Muscle of leg (tissue), 16 donors: ENCODE measurements at places on chromosomes 2 and 18. TPM values are rescaled to one million over a fixed set of nuclear protein-coding genes. Genes with fewer than 3 reads are reported as not detected.

- no peaks in the 10 kb centered on the region for H3K36me3 ChIP-seq
- no peak for DNase-seq
- H3K27me3 ChIP-seq: no peaks in the 10 kb centered on the region
- no peaks in the 10 kb centered on the region for H3K4me1 ChIP-seq
- no peak overlapping the region for H3K4me3 ChIP-seq
Observed at GRCh38 chr18:56258178-56258577, 380.2 kb downstream of the TXNL1 start.

DNA sequence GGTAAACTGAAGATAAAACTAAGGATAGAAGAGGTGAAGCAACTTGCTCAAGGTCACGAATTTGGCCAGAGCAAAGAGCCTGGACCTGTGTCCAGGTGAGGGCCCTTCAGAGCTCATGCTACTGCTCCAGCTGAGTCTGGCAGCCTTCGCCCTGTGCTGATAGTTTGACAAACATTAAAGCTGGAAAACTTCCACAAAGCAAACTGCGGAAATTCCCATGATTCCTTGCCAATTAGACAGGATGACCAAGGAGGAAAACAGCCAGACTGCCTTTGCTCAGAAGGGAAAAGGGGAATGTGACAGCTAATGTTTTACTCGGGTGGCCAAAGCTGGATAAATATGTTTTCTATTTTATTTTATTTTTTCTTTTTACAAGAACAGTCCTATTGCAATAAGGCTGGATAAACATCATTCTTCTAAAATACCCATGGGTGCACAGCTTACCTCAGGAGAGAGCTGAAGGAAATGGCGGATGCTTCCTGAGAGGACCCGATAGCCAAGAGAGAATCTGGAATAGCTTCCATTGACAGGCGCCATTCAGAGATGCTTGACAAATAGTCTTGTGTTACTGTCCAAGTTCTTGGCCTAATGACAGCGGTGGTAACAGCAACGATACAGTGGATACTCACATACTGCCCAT lies 5.3 kb upstream of the CTAGE1 start:
- DNase-seq: peak; percentile 37
- no peak overlapping the region for H3K27ac ChIP-seq
- H3K4me1 ChIP-seq: peaks cover 2% of the 10 kb centered on the region
- no peaks in the 10 kb centered on the region for H3K27me3 ChIP-seq
- no peak overlapping the region for H3K4me3 ChIP-seq

KRTCAP3 gene
- 0.53 TPM for total RNA-seq

GRCh38 chr18:35852786-35853185 lies 119.7 kb upstream of the RMP24 start:
- no peaks in the 10 kb centered on the region for H3K27me3 ChIP-seq
- no peaks in the 10 kb centered on the region for H3K4me1 ChIP-seq
- no peak for DNase-seq
- no peak overlapping the region for H3K4me3 ChIP-seq
- H3K27ac ChIP-seq: no peak overlapping the region

TRIB2 gene
- 36.1 TPM for total RNA-seq

ANO7 gene
- 0.35 TPM for total RNA-seq

DNA sequence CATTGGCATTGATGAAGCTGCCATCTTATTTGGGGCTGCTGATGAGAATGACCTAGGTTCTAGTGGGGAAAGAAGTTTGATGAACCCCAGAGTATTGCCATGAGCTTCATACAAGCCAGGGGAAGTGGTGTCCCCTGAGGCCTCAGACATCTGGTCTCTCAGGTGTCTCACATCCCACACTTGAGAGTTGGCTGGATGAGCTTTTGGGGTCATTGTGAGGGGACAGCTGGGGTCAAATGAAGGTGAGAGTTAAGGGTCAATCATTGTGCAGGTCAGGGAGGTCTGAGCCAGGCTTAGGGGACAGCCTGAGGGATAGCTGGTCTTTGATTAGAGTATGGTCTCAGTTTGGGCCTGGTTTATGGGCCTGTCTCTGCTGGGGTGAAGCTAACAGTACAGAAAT lies 336.5 kb downstream of the CYP26B1 start:
- no peak overlapping the region for H3K4me3 ChIP-seq
- no peaks in the 10 kb centered on the region for H3K27me3 ChIP-seq

CTAGE1 gene
- not detected for total RNA-seq

RAD51AP2 gene
- total RNA-seq: under 0.01 TPM

DNA sequence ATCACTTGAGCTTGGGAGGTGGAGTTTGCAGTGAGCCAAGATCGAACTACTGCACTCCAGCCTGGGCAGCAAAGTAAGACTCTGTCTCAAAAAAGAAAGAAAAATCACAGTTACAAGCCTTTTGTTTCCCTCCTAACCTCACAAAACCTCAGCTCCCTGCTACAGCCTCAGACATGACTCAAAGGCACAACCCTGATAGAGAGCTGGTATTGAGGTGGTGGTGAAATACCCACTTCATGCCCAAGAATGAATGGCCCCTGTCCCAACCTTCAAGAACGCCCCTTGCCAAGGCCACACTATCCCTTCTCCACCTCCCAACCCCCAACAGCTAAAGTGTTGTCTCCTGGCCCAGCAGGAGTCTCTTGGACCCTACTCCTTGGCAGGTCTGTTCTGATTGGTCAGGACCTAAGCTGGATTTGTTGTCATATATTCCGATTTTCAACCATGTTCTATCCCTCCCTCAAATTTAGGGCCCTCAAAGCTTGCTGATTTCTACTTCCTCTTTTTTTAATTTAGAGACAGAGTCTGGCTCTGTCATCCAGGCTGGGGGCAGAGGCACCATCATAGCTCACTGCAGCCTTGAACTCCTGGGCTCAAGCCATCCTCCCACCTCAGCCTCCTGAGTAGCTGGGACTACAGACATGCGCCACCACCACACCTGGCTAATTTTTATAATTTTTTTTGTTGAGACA lies 61.9 kb upstream of the BZW1 start:
- no peak overlapping the region for H3K27ac ChIP-seq
- no peak for DNase-seq
- no peaks in the 10 kb centered on the region for H3K36me3 ChIP-seq
- H3K4me1 ChIP-seq: no peaks in the 10 kb centered on the region
- no peak overlapping the region for H3K4me3 ChIP-seq
- no peaks in the 10 kb centered on the region for H3K27me3 ChIP-seq

GRCh38 chr2:24220554-24221291 lies 45.9 kb downstream of the FAM228A start:
- peaks cover 27% of the 10 kb centered on the region for H3K36me3 ChIP-seq
- no peaks in the 10 kb centered on the region for H3K27me3 ChIP-seq
- no peak overlapping the region for H3K4me3 ChIP-seq
- no peak overlapping the region for H3K27ac ChIP-seq

GRCh38 chr2:44560941-44561340 lies 199.2 kb downstream of the CAMKMT start:
- H3K27ac ChIP-seq: no peak overlapping the region
- H3K4me3 ChIP-seq: no peak overlapping the region

- H3K4me1 ChIP-seq: no peaks in the 10 kb centered on the region
- no peaks in the 10 kb centered on the region for H3K27me3 ChIP-seq
- no peak for DNase-seq
Observed at GRCh38 chr2:171835386-171835785, 58.7 kb downstream of the SLC25A12 start.

GRCh38 chr2:179671043-179671981 lies 190.1 kb downstream of the ZNF385B start:
- H3K4me3 ChIP-seq: no peak overlapping the region
- no peak for DNase-seq
- no peaks in the 10 kb centered on the region for H3K27me3 ChIP-seq

DNA sequence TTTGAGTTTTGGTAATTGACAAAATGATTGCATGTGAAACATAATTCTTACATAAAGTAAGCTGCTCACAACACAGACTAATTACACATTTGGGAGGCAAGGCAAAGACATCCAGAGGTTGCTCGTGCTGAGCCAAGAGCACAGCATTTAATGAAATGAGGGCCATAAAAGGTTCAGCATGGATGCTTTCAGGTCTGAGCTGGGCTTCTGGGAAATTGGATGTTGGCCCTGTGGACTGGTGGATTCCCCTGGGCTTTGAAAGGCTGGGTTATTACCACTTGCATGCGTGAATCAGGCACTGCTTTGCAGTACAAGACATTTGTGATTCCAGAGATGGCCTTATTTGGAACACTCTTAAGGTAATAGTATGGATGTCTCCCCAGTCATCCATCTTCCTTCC lies 533.5 kb upstream of the NRP2 start:
- H3K36me3 ChIP-seq: no peaks in the 10 kb centered on the region
- no peaks in the 10 kb centered on the region for H3K4me1 ChIP-seq
- DNase-seq: peak; percentile 61
- H3K27me3 ChIP-seq: no peaks in the 10 kb centered on the region
- no peak overlapping the region for H3K27ac ChIP-seq

DNA sequence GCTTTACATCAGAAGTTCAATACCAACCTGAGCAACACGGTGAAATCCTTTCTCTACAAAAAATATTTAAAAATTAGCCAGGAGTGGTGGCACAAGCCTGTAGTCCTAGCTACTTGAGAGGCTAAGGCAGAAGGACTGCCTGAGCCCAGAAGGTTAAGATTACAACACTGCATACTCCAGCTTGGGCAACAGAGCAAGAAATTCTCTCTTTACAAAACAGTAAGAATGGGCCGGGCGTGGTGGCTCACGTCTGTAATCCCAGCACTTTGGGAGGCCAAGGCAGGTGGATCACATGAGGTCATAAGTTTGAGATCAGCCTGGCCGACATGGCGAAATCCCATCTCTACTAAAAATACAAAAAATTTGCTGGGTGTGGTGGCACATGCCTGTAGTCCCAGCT lies 113.2 kb downstream of the USP34 start:
- no peak overlapping the region for H3K4me3 ChIP-seq
- no peak overlapping the region for H3K27ac ChIP-seq

DNA sequence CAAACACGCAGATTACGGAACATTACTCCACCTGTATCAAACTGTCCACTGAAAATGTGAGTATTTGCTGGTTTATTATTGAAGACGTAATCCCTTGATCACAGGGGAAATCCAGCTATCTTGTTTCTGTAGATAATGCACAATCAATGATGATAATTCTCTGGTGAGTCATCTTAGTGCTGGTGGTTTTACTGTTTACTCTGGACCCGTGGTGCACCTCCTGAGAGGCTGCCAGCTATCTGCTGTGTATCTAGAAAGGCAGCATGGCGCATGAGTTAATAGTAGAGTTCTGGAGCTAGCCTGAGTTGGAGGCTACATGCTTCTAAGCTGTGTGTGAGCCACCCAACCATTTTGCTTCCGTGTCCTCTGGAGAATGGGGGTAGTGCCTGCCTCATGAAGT lies 6.5 kb downstream of the NCAPH start:
- peaks cover 14% of the 10 kb centered on the region for H3K36me3 ChIP-seq
- H3K27me3 ChIP-seq: no peaks in the 10 kb centered on the region
- no peak overlapping the region for H3K27ac ChIP-seq
- no peak for DNase-seq

DNA sequence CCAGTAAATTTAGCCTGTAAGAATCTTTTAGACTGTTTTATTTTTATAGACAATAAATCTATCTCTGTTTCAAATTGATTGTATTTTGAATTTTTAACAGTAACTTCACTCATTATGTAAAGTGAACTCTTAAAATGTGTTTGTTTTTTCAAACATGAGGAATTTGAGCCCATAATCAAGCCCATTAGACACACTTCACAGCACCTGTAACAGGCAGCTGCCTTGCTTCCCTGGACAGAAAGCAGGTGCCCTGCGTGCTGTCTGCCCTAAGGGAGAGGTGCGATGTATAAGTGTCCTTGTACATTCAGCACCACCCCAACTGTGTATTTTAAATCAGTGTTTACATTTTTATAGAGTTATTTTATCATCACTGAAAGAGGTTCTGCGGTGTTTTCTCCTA lies 186.5 kb upstream of the TPO start:
- no peak overlapping the region for H3K27ac ChIP-seq
- H3K27me3 ChIP-seq: peaks cover 2% of the 10 kb centered on the region
- H3K36me3 ChIP-seq: no peaks in the 10 kb centered on the region
- no peak overlapping the region for H3K4me3 ChIP-seq
- DNase-seq: no peak
- H3K4me1 ChIP-seq: peaks cover 2% of the 10 kb centered on the region

ALPG gene
- not detected for total RNA-seq

DNA sequence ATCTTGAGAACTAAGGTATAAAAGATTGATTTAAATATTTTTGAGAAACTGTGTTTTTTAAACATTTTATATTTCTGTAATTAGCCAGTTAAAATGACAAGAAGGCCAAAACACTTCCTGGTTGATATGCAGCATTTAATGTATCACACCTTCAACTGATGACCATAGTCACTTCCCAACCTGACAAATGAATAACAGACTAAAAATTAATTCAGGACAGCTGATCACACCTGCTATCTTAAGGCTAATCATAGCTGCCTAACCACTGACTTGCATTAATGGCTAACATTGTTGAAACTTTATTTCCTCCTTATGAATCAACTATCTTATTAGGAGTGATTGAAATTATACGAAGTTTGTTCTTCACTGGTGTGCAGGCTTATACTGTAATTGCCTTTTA lies 125.8 kb upstream of the MSTN start:
- H3K4me1 ChIP-seq: no peaks in the 10 kb centered on the region
- peaks cover 3% of the 10 kb centered on the region for H3K36me3 ChIP-seq
- DNase-seq: no peak
- no peak overlapping the region for H3K27ac ChIP-seq

DNA sequence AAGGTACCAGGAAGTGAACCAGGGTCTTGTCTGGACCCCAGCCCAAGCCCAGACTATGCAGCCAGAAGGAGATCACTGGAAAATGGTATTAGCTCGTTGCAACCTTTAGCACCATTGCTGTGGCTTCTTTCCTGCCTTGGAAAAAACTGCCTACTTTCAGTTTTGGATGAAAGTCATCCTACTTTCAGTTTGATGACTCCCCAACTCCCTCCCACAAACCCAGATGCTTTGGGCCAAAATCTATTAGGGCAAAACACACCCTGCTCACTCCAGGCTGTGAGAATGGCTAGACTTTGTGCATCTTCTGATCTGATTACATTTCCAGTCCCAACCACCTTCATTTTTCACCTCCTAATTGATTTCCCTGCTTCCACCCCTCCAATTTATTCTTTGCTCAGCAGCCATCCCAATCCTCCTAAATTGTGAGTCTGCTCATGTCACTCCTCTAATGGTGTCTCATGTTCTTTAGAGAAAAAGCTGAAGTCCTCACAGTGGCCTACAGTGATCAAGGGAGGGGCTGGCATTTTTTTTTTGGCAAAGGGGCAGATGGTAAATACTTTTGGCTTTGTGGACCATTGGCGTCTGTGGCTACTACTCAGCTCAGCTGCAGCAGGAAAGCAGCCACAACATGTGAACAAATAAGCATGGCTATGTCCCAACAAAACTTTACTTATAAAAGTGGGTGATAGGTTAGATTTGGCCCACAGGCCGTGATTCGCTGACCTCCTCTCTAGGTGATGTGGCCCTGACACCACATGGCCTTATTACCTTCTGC lies 368.7 kb downstream of the SLC4A3 start:
- peak; percentile 68 for DNase-seq
- peaks cover 14% of the 10 kb centered on the region for H3K4me1 ChIP-seq
- no peak overlapping the region for H3K27ac ChIP-seq
- H3K4me3 ChIP-seq: no peak overlapping the region

SLC30A3 gene
- 0.18 TPM for total RNA-seq

- H3K36me3 ChIP-seq: no peaks in the 10 kb centered on the region
- no peaks in the 10 kb centered on the region for H3K27me3 ChIP-seq
- no peak overlapping the region for H3K27ac ChIP-seq
- no peaks in the 10 kb centered on the region for H3K4me1 ChIP-seq
- no peak for DNase-seq
Observed at GRCh38 chr2:74301262-74301661, 42.0 kb downstream of the SLC4A5 start.

- no peak overlapping the region for H3K27ac ChIP-seq
- H3K4me3 ChIP-seq: no peak overlapping the region
Observed at GRCh38 chr2:207083361-207084110, 82.2 kb downstream of the KLF7 start.
